ENCODE measurements at places on chromosomes 11 and 22.
A peak's percentile ranks its signal among the peaks of the same experiment; 100 is the strongest.

- peak; percentile 28 for DNase-seq
These were observed 1.8 kb downstream of the MTMR2 start for GRCh38 chr11:95922099-95922498.

GRCh38 chr22:33519974-33520903, 400.0 kb downstream of the LARGE1 start:
- no peak for DNase-seq

DNA sequence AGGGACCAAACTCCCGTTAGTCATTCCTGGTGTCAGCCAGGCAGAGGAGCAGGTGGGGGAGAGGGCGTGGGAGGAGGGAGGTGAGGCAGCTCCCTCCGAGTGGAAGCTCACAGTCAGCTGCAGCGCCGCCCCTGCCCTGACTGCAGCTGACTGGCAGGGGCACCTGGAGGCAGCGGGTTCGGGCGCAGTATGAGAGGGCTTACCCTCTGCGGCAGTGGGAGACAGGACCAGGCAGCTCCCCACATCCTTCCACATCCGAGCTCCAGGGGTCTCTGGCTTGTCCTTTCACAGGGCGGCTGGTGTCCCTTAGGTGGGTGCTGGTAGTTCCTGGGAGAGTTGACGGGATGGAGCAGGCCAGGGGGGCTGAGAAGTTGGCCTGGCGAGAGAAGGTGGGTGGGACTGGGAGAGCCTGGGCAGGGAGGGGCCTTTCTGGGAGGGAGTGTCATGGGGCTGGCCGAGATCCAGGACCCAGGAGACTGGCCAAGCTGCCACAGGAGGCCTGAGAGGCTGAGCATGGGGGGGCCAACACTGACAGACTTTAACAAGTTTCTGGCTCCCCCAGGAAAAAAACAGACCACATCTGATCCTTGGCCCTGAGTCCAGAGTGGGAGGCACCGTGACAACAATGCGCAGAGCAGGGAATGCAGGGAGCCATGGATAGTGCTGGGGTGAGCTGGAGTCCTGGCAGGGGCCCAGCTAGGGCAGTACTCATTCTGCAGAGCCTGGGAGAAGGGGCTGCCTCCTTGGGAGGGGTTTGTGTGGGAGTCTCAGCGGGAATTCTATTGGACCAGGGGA, 4.9 kb downstream of the ADORA2A start:
- DNase-seq = peak; percentile 56

DNA sequence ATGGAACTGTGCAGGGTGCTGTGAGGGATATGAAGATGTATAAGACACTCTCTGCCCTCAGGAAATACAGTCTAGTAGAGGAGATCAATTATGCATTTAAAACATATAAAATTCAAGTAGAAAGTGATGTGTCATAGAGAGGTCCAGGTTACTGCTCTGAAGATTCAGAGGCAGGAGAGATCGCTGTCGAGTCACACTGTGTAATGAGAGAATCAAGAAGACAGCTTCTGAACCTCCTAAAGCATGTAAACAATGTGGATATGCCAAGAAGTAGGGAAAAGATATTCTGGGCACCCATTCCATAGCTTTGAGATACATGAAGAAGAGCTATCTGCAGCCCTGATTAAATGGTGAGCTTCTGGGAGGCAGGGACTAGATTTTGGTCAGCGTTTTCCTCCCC, 16.7 kb downstream of the SSH3 start:
- DNase-seq = no peak

- DNase-seq = no peak
These were observed 2.0 kb downstream of the ST14 start for GRCh38 chr11:130161441-130162145.

GRCh38 chr22:32576553-32577253, 102.1 kb downstream of the FBXO7 start:
- no peak for DNase-seq

- peak; percentile 11 for DNase-seq
These were observed 916.2 kb downstream of the METTL15 start for GRCh38 chr11:29024386-29024785.

- DNase-seq = no peak
These were observed 19.7 kb upstream of the PDGFB start for GRCh38 chr22:39264349-39265038.

DNA sequence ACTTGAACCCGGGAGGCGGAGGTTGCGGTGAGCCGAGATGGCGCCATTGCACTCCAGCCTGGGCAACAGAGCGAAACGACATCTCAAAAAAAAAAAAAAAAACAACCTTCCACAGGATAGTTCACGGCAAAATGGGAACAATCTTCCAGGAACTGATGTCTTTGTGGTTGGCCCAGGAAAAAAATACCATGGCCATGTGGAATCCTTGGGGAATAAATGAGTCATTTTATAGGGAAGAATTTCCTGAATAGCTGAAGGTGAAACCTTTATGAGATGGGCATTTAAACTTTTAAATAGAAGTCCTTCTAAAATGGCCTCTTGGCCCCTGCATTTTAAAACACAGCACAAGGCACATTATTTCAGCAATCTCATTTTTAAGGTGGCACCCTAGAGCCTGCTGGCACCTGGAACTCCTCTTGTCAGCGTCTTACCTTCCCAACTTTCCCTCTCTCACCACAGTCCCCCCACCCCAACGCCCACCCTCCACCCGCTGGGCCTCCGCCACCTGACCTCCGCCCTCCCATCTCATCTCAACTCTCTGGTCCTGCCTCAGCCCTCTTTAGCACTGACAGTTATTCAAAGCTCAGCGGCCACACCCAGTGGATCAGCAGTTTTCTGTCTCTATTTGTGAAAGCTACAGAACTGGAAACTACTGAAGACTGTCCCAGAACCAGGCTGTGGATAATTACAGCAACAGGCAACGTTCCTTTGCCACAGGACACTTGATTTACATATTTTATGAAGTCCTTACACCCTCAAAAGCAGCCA, 43.1 kb downstream of the SCGB1A1 start:
- peak; percentile 79 for DNase-seq

GRCh38 chr11:30935861-30936260, 349.7 kb upstream of the MPPED2 start:
- DNase-seq = peak; percentile 19

DNA sequence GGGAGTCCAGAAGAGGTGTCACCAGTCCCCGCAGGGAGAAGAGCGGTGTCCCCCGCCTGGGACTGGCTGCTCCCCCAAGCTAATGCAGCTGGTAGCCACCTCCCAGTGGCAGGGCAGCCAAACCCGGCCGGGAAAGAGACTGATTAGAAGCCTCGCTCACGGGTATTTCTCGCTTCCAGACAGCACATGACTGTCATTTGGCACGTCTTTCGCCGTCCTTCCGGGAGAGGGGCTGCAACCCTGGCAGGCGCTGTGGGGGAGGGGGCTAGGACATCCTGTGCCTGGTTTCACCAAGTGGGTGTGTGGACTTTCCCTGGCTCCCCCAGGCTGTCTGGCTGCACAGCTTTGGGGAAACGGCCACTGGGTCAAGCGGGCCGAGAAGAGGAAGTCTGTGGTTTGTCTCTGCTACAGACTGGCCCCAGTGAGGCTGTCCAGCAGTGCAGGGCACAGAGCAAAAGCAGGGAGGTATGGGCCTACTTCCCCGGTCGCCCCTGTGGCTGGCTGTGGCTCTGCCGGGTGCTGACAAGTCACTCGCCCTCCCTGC, 3.8 kb downstream of the CD81 start:
- DNase-seq = peak; percentile 47

- DNase-seq = peak; percentile 70
These were observed 25.5 kb upstream of the GRK2 start for GRCh38 chr11:67240576-67241389.

DNA sequence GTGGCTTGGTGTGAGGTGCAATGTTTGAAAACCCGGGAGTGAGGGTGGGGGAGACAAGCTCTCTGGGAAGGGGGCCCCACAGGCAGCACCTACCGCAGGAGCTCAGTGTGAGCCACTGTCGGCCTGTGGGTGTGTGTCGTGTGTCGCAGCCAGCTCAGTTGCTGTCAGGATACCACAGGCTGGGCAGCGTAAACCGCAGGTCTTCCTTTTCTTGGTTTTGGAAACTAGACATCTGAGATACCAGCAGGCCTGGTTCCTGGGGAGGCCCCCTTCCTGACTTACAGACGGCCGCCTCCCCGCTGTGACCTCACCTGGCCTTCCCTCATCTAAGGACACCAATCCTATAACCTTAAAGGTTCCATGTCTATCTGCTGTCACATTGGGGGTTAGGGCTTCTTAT, 19.4 kb downstream of the IRF7 start:
- DNase-seq = no peak

- DNase-seq = no peak
These were observed 24.6 kb downstream of the CSF2RB start for GRCh38 chr22:36938028-36938425.

DNA sequence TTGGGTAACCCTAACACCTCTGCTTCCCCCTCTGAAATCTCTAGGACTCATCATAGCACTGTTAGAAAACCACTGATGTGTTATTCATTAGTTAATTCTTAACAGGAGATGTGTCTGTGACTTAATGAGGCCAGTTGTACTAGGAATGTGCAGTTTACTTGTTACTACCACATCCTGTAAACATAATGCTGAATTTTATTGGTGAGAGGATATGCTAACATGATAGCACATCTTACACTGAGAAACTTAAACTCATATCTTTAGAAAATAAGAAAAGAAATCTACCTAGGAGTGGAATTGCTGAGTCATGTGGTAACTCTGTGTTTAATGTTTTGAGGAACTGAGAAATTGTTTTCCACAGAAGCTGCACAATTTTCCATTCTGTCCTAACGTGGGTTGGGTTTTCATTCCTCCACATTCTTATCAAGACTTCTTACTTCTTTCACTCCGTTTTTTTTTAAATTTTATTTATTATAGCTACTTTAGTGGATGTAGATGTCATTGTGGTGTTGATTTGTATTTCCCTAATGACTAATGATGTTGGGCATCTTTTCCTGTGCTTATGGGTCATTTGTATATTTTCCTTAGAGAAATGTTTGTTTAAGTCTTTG, 33.7 kb downstream of the RNF121 start:
- DNase-seq = peak; percentile 41

GRCh38 chr11:78465169-78465942, 47.7 kb upstream of the GAB2 start:
- no peak for DNase-seq

DNA sequence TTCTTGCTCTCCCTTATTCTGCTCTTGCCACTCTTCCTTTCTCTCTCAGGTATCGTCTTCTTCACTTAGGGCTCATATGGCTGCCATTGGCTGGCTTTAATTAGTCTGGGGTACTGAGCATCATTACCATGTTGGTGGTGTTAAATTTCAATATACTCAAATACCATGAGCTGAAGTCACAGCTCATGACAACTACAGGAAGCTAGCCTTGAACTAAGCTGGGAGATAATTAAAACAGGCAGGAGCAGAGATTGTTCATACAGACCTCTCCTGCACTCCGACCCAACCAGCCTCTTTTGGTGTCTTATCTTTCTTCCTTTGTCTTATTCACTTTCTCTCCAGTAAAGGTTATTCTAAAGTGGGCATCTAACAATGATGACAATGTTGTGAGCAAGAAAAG, 130.9 kb upstream of the BLID start:
- DNase-seq = peak; percentile 11

DNA sequence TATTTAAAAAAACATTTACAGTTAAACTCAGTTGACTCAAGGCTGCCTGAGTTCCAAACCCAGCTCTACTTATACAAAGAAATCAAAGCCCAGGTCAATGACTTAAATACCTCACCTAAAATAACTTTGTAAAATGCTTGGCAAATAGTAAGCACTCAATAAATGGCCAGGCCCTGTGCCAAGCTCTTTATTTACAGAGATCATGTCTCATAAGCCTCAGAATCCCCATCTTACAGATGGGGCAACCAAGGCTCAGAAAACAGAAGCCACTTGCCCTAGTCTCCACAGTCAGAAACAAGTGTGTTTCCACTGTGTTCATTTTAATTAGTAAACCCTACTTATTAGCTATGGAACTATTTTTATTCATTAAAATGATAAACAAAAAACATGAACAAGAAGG, 30.5 kb upstream of the TTC28 start:
- DNase-seq = peak; percentile 36

GRCh38 chr11:126393143-126393542, 37.7 kb downstream of the ST3GAL4 start:
- DNase-seq = no peak

DNA sequence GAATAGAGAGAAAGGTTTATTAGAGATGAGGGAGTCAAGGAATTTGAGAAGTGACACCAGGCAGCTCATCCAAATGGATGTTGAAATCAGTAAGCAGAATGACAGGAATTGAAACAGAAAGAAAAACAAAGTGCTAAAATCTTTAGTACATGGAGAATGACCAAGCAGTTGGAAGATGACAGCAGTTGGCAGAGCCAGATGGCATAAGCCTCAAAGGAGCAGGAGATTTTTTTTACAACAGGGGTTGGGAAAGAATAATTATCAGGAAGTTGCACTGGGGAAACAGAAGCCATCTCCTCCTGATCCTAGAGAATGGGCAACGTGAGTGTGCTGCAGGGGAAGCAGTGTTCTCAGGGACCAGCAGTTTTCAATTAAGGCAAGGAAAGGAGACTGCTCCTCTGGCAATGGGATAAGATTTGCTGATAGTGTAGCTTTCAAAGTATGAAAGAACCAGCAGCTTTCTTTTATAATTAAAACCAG, 28.9 kb downstream of the RAB39A start:
- peak; percentile 46 for DNase-seq

DNA sequence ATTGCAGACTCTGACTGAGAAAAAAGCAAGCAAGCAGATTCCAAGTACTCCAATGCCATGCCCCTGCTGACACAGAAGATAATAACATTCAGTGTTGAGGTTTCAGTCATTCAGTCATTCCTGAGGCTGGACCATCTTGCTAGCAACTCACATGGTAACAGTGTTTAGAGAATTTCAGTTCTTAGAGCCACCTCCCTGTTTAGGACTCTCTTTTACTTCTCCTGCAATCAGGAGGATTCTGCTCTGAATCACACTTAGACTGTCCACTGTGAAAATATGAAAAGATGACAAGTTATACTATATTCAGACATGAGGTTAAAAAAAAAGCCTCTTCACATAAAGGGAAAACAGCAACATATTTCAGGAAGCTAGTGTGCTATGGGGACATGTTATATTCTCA, 183.9 kb upstream of the CTSC start:
- no peak for DNase-seq

DNA sequence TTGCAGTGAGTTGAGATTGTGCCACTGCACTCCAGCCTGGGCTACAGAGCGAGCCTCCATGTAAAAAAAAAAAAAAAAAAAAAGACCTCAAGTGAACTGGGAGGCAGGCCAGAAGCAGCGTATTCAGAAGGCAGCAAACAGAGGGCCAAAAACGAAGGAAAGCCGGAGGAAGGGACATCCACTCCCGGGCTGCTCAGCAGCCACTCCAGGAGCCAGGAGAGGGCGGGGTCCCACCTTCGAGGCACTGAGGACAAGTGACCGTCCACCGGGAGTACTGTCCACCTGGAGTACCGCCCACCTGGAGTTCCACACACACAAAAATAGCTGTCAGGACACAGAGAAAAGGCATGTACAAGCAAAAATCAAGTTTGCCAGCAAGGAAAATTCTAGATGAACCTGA, 5.5 kb downstream of the TOLLIP start:
- DNase-seq = peak; percentile 21

GRCh38 chr22:50226063-50226874, 18.6 kb downstream of the TUBGCP6 start:
- DNase-seq = no peak

Data from fibroblast of mammary gland (primary cell).